ENCODE measurements at places on chromosomes 2 and 18.
A peak's percentile ranks its signal among the peaks of the same experiment; 100 is the strongest.

- no peak for DNase-seq
Measured at GRCh38 chr2:19244460-19245363, 113.7 kb downstream of the OSR1 start.

GRCh38 chr2:239697399-239698164 lies 296.8 kb upstream of the HDAC4 start:
- no peak for DNase-seq

GRCh38 chr2:219387306-219388120 lies at the start of gene DNPEP:
Gene DNPEP (minus strand): TSS chr2:219387912. CDS start chr2:219387794, 118 bp downstream.
- peak; percentile 92 for DNase-seq

GRCh38 chr2:26179446-26179913 lies 6.6 kb downstream of the GAREM2 start:
- DNase-seq: no peak

GRCh38 chr2:176138923-176139660 lies 9.6 kb downstream of the HOXD8 start:
- no peak for DNase-seq

DNA sequence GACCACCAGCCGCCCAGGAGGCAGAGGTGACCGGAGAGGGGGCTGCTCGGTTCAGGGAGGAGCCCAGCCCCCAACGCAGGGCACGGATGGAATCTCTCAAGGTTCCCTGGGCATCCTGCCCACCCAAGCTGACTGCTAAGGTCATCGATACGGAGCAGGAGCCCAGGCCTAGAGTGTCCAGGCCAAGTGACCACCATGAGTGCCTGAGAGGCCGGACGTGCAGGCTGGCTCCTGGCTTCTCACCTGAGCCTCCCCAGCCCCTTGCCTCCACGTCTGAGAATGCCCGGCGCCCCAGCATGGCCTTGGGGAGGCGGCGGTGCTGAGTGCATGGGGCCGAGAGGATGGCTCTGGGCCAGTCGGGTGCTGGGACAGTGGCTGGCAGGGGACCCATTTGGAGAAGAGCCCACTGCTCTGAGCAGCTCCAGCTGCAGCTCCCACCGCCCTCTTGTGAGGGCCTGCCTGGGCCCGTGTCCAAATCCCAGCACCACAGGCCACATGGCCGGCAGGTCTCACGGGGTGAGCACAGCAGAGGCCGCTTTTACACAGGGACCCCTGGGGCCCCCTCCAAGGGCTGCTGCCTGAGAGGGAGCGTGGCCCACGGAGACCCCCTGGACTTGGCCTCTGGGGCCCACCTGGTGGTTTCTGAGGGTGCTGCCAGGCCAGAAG lies 102.8 kb upstream of the CTDP1 start:
- peak; percentile 11 for DNase-seq

DNA sequence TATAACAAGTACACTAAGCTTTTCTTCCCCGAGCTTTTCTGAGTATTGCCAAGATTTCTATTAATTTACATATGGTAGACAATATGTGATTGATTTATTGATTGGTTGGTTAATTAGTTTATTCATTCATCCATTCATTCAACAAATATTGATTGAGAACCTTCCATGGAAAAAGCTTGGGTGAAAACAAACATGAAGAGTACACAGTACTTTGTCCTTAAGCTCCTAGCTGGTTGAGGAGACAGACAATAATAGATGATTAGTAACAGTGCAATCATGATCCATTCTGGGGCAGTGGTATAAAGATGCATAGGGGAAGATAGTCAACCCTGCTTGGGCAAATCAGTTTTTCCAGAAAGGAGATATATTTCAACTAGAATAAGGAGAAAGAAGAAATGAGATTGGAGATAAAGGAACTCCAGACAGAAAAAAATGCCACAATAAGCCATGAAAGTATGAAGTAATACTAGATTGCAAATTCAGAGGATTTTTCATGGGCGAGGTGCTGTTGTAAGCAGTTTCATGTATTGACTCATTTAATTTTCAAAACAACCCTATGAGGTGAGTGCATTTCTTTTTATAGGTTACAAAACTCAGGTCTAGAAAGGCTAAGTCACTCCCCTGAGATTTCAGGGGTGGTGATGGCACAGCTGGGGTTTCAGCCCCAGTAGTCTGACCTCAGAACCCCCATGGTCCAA lies 129.5 kb downstream of the RND3 start:
- no peak for DNase-seq

GRCh38 chr2:196809260-196809659 lies at the start of gene C2orf66:
Gene C2orf66 (minus strand): TSS chr2:196809355. CDS start chr2:196809336, 19 bp downstream.
- no peak for DNase-seq

DNA sequence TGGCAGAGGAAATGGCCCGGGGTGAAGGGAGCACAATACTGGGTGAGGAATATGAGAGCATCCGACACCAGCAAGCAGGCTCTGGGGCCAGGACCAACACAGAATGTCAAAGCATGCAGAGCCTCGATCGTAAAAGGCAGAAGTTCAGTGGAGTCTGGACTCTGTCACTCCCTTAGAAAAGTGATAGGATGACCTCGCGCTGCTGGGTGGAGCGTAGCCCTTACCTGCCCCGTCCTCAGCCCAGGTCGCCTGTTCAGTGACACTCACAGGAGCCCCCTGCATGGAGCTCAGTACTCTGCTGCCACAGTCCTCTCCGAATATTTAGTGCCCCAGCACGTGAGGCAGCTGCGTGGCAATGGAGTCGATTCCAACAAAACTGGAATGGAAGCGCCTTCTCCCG lies 236.7 kb upstream of the MYT1L start:
- DNase-seq: no peak

DNA sequence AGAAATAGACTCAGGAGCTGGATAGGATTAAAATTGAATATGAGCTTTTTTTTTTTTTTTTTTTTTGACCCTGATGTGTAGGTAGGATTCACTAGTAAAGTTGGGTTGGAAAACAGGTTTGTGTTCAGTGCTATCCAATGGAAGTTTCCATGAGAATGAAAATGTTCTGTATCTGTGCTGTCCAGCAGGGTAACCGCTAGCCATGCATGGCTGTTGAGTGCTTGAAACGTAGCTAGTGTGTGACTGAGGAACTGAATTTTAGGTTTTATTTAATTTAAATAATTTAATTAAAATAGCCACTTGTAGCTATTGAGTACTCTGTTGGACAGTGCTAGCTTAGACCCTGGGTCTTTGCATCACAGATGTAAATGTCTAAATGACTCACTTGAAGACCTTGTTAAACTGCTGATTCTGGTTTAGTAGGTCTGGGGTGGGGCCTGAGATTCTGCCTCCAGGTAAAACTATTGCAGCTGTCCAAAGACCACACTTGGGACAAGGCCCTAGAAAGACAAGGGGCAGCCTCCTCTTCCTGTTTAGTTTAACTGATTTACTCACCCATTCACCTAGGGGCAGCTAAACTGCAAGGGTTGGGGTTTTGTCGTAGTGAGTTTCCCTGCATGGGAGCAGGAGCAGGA lies 84.7 kb upstream of the STON1 start:
- no peak for DNase-seq

GRCh38 chr2:46087492-46087891 lies 209.7 kb upstream of the EPAS1 start:
- DNase-seq: no peak

- no peak for DNase-seq
Measured at GRCh38 chr2:144615866-144616565, 96.1 kb upstream of the ZEB2 start.

DNA sequence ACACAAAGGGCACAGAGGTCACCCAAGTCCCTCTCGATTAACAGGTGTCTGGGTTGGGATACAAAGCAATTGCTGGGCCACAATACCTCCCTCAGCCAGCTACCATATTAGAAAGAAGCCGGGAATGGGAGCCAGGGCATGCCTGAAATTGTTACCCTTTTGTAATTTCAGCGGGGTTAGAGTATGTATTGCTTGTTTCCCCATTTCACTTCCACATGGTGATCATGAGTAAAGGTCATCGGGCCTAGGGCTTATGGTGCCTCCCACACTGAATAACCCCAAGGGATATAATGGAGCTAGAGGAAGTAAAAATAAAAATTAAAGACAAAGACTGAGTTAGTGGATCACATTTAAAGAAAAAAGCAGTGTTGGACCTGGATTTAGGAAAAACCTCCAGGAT lies 437.2 kb upstream of the KLHL29 start:
- DNase-seq: no peak

DNA sequence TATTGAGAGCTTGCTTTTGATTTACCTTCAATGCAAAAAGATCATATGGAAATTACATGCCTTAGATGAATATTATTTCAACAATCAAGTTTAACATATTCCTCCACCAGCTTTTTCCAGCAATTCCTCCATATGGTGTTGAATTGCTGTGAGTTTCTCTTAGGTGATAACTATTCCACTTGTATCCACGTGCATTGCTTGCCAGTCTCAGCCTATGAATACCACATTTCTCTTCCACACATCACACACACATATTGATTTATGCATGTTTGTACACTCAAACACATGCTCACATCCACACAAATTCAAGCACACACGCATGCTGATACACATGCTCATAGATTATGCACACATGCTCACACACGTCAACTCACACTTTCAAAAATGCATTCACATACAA lies 770.0 kb upstream of the LINC00305 start:
- DNase-seq: no peak

DNA sequence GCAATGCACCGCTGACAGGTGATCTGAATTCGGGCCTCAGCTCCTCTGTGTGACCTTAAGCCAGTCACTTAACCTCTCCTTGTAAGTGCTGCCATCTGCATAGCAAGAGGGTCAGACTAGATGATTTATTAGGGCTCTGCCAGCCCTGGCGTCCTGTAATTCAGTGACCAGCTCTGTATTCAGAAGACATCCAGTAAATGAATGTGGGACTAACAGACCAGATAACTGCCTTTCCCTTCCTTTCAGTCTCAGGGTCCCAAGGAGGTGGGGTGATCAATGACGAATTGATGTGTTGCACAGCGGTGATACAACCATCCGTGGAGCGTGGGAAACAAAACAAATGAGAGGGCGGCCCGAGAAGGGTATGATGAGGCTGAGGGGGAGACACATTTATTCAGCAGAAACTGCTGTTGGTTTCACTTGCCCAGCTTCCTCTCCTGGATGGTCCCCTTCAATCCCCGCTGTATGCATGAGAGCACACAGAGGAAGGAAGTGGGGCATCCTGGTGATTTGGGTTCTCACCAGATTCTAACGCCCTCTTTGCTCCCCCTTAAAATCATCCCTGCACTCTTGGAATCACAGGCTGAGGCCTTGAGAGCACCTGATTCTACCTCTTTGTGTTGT lies 92.8 kb downstream of the VIT start:
- no peak for DNase-seq

- DNase-seq: no peak
Measured at GRCh38 chr2:106562268-106563186, 75.4 kb downstream of the CD8B2 start.

GRCh38 chr2:43026426-43027096 lies 199.8 kb downstream of the ZFP36L2 start:
- no peak for DNase-seq

- DNase-seq: no peak
Measured at GRCh38 chr2:33384599-33384961, 91.9 kb upstream of the RASGRP3 start.

DNA sequence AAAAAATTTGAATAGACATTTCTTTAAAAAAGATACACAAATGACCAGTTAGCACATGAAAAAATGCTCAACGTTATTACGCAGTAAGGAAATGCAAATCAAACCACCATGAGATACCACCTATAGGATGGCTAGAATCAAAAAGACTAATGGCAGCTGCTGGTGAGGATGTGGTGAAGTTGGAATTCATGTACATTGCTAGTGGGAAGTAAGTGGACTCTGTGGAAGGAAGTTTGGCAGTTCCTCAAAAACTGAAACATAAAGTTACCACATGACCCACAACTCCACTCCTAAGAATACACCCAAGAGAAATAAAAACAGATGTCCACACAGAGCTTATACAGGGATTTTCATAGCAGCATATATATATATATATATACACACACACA lies 51.2 kb downstream of the MBP start:
- DNase-seq: no peak

GRCh38 chr18:40751186-40751585 lies 1203.8 kb upstream of the PIK3C3 start:
- no peak for DNase-seq

DNA sequence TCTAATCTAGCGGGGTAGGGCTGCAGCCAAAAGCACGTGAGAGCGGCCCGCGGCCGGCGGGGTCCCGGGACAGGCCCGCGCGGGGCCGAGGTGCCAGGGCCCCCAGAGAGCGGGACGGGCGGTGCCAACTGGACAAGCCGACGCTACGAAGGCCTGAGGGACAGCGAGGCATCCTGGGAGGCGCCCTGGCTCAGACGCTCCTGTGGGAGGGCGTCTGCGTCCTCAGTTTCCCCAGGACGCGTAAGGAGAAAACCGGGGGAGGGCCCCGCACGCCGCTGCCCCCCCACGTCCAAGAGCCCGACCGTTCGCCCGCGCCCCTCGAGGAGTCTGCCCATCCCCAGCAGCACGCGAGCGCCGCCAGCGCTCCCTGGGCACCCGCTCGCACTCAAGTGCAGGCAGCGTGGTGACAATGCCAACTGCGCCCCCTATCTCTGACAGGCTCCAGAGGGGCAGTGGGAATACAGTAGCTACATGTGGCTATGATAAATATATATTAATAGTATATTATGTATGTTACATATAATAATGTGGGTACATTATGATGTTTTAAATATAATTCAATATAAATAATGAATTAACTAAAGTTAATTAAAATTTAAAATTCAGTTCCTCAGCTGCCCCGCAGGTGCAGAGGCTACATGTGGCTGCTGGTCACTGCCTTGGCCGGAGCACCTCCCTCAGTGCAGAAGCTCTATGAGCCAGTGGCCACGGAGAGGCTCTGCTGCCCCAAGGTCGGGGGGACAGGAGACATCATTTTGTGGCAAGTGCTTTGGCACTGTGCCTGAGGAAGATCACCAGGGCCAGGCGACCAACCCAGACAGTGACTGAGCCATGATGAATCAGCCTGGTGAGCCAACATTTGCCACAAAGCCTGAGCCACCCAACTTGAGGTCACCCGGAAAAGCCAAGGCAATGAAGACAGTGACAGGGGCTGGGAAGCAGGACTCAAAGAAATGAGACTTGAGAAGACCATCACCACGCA lies 5.5 kb upstream of the SFT2D3 start:
- no peak for DNase-seq

DNA sequence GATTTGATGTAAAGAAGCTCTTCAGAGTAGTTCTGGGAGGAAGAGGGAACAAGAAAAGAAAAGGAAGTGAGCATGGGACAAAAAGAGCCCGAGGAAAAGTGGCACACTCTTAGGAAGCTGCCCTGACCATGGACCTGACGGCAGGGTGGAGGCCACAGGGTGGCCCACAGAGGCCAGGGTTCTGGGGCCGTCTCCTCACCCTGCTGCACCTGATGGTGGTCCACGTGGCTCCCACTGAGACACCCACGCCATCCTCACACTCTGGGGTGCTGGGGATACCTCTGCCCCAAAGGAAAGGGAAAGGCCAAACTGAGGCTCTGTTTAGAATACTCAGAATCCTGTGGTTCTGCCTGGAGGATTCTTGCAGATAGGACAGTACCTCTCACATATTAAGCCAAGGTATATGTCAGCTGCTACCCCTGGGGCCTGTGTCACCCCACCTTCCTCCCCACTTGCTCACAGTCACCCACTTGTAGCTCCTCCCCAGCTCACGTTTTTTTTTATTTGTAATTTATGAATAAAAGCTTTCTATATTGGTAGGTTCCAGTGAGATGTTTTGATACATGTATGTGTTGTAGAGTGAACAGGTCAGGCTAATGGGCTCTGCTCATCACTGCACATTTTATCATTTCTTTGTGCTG lies 171.1 kb downstream of the LDLRAD4 start:
- DNase-seq: no peak
